Cardiac fibroblast (primary cell): ENCODE measurements at places on chromosomes 2 and 18.

GRCh38 chr2:44169155-44169898 lies 652 bp downstream of the PPM1B start:
- peak; percentile 65 for DNase-seq

- DNase-seq = peak; percentile 32
Observed at GRCh38 chr2:216308576-216308975, 63.7 kb downstream of the MARCHF4 start.

- no peak for DNase-seq
Observed at GRCh38 chr18:21273568-21273967, 31.5 kb downstream of the GREB1L start.

GRCh38 chr2:27096748-27097297 lies 10.3 kb downstream of the KHK start:
- DNase-seq = no peak

- DNase-seq = no peak
Observed at GRCh38 chr2:112996635-112997034, 8.6 kb upstream of the IL36A start.
